ENCODE measurements at places on chromosomes 5 and 9. TPM values are rescaled to one million over a fixed set of nuclear protein-coding genes. Genes with fewer than 3 reads are reported as not detected.

Gene TMEM232
- 19.3 TPM for total RNA-seq

Gene RNF183
- total RNA-seq: not detected

Gene PLAC8L1
- total RNA-seq: not detected

Gene ATP10B
- total RNA-seq: 4.7 TPM

Gene ARAP3
- 3.3 TPM for total RNA-seq

Gene LHX3
- total RNA-seq: not detected

Gene PDGFRB
- total RNA-seq: 13.7 TPM

Gene SH3PXD2B
- total RNA-seq: 17.6 TPM

Gene CDH10
- 50.1 TPM for total RNA-seq

Gene TAF1L
- total RNA-seq: 0.78 TPM

Gene FREM1
- 1.4 TPM for total RNA-seq

Gene FABP6
- total RNA-seq: 1.4 TPM

Gene CNTFR
- total RNA-seq: 14.0 TPM

Gene TMEFF1
- total RNA-seq: 47.6 TPM

Gene MYMK
- total RNA-seq: not detected

Gene ITGA2
- 5.5 TPM for total RNA-seq

All from occipital lobe (tissue), 3 donors.